Kasumi-1 (cell line): ENCODE measurements at places on chromosomes 12 and 14.

GRCh38 chr14:54589843-54590242 lies 22.9 kb downstream of the SAMD4A start:
- no peak for DNase-seq

DNA sequence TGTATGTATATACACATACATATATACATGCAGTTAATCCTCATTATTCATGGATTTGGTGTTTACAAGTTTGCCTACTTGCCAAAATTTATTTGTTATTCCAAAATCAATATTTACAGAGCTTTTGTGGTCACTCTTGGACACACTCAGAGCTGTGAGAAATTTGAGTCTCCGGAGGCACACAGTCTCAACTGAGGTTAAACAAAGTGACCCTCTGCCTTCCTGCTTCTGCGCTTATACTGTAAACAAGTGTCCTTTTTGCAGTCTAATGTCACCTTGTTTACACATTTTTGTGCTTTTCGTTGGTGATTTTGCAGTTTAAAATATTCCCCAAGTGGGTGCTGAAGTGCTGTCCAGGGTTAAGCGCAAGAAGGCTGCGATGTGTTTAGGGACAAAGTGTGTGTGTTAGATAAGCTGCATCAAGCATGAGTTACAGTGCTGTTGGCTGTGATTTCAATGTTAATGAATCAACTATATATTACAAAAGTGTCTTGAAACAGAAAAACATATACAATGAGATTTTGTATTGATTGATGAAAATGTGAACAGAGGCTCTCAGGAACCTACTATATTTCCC lies 13.1 kb upstream of the LTA4H start:
- DNase-seq = no peak

GRCh38 chr12:107844312-107844921 lies 69.9 kb downstream of the ASCL4 start:
- no peak for DNase-seq

DNA sequence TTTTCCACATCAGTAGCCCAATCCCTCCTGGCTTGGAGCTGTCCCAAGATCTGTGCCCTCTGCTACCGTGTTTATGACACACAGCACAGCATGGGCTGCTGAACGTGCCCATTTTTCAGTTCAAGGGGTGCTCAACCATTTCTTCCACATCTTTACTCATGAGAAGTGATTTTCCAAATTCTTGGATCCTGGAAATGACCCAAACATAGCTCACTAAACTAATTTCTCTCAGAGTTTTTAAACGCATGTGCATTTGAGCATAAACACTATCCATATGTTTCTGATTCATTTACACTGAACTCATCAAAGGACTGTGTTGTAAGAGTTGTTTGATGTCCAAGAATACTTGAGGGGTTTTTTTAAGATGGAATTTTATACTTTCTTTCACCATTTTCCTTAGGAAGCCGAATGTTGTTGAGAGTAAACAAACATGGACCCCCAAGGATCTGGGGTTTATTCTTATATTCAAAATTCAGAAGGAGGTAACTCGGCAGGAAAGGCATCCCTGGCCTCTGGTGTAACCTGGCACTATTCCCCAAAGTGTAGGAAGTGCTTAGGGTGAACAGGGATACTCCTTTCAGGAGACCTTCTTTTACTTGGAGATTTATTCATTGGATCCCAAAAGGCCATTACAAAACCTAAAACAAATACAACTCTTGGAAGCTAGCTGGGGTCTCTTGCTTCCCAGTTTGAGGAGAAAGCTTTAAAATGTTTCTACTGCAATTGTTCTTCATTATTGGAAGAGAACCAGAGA lies 215.0 kb downstream of the BMP4 start:
- DNase-seq = no peak

- no peak for DNase-seq
These were observed 73.2 kb downstream of the TTC6 start for GRCh38 chr14:37668646-37669045.

DNA sequence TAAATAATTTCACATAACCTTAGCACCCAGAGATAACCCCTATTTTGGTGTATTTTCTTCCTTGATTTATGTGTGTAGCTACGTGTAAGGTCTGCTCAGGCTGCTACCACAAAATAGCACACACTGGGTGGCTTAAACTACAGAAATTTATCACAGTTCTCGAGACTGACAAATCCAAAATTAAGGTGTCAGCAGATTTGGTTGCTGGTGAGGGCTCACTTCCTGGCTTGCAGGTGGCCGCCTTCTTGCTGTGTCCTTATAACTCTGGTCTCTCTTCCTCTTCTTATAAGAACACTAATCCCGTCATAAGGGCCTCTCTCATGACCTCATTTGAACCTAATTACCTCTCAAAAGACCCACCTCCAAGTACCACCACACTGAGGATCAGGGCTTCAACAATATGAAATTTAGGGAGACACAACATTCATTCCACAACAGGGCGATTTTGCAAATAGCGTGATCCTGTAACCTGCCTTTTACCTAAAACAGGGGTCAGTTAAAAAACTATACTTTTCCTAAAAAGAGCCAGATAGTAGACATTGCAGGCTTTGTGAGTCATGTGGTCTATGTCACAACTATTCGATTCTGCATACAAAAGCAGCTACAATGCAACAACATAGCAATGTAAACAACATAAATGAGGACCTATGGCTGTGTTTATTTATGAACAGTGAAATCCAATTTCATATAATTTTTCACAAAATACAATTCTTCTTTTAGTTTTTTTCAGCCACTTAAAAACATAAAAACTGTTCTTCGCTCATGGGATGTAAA lies 371.7 kb downstream of the DPF3 start:
- DNase-seq = no peak

- no peak for DNase-seq
These were observed 138.9 kb downstream of the PIK3C2G start for GRCh38 chr12:18400186-18400585.

DNA sequence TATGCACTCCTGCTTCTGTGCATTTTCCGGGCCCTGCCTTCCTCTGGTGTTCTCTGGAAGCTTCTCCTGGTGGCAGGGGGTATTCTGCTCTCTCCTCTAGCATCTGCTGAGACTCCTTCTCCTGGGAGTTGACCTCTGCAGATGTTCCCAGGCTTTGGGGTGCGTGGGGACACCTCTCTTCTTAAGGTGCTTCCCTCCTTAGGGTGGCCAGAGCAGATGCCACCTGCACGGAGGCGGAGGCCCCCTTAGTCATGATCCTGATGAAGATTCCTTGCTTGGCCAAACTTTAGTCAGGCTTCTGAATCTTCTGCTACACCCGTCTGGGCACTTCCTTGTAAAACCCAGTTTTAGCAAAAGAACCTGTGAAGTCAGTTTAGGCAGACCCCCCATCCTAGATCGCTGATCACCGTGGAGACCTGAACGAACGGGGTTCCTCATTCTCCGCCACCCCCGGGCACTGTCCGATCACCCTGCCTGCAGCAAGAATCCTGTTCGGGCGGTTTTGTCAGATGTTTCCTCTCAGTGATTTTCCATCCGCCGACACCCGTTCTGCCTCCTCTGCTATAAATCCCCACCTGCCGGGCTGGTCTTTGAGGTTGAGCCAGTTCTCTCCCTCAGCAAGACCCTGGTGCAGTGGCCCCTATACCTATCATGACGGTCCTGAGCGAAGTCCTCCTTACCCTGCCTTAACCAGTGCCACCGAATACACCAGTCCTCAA lies 111.9 kb downstream of the CALM1 start:
- DNase-seq = peak; percentile 66

GRCh38 chr12:107144990-107145389 lies 51.6 kb upstream of the CRY1 start:
- DNase-seq = no peak

- no peak for DNase-seq
These were observed 12.2 kb downstream of the FBXL14 start for GRCh38 chr12:1581973-1582708.

DNA sequence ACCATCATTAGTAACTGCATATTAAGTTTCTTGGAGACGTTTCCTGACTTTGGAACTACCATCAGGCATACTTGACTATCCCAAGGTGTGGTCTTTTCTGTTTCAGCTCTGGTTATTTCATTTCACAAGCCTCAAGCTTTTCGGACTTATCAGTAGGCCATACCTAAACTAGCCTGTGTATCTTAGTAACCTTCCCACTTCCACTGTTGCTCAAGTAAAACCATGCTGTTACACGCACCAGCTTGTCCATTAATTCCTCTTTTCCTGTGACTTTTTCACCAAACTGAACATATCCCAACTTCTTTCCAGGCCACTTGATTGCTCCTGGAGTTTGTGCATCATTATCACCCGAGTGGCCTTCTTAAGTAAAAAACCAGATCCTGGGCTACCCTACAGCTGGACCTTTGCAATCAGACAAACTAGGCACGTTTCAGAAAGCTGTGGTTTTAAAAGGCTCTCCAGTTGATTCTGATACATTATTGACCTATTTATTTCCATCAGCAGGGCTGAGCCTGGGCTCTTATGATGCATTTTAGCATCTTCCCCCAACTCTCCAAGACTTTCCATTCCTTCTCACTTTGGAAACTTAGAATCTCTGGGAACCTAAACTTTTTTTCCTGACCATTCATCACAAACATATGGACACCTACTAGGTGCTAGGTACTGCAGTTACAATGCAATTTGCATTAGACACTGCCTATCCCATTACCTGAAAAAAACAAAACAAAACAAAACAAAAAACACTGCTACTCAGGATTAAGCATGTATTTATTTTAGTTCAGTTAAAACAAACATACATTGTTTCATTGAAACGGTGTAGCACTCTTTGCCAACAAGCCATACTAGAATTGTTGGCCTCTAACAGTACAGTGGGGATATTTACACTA lies 14.9 kb downstream of the SLC38A2 start:
- no peak for DNase-seq

DNA sequence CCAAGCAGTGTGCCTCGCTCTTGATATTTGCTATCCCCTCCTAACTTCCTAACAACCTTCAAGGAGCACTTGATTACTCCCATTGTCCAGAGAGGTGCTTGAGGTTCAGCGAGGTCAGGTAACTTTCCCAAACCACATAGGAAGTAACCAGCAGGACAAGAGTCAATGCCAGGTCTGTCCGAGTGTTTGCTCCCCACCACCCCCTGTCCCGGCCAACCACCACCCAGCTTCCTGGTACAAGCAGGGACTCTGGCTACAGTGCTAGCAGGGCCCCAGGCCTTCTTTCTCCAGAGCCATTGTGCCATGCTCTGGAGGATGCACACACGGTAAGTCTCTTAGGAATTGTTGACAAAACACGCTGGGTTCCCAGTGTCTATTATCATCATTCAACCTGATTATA lies 49.2 kb downstream of the SYNE3 start:
- DNase-seq = no peak

- no peak for DNase-seq
These were observed 184.2 kb downstream of the ESR2 start for GRCh38 chr14:64109819-64110554.

DNA sequence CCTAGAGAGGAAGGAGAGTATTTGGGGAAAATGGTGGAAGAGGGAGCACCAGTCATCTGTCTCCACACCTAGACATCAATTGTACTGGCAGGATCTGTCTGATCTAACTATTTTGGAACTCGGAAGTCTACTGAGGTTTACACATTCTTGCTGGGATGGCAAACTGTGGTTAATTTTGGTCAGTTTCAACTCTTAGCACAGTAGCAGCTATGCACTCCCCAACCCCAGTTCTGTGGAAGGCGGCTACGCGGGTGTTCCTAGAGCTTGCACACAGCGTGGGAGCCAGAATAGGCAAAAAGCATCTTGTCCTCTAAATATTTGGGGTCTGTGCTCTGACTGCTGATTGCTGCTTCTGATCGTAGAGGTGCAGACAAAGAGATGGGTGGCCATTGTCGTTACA lies 33.8 kb downstream of the TECPR2 start:
- no peak for DNase-seq

DNA sequence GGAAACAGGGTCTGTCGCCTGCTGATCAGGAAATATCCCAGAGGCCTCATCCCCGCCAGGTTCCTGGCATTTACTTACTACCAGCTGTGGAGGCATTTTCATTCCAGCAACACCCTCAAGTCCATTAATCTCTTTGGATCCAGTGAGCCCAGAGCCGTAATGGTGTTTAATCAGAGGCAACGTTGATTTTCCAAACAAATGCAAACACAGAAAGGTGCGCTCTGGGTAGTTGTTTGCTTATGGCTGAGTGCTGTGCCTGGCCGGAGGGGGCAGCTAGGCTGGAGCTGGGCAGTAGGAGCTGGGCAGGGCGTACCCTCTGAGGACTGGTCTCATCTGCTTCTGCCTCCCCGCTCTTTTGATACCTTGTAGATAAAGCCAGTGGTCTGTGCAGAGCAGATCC lies 110.6 kb downstream of the ADCK1 start:
- DNase-seq = no peak

GRCh38 chr14:63523735-63524426 lies 19.3 kb downstream of the PPP2R5E start:
- DNase-seq = no peak
